ENCODE measurements at places on chromosomes 5 and 9. TPM values are rescaled to one million over a fixed set of nuclear protein-coding genes. Genes with fewer than 3 reads are reported as not detected.

EXD3 gene
- total RNA-seq: 26.2 TPM

PTCD2 gene
- 7.7 TPM for total RNA-seq

ISL1 gene
- total RNA-seq: not detected

CCDC171 gene
- total RNA-seq: 5.6 TPM

GDA gene
- 1.8 TPM for total RNA-seq

EGFL7 gene
- total RNA-seq: 113 TPM

GRCh38 chr5:133859073-133859472 lies 109.4 kb downstream of the C5orf15 start:
- DNase-seq: no peak

DNA sequence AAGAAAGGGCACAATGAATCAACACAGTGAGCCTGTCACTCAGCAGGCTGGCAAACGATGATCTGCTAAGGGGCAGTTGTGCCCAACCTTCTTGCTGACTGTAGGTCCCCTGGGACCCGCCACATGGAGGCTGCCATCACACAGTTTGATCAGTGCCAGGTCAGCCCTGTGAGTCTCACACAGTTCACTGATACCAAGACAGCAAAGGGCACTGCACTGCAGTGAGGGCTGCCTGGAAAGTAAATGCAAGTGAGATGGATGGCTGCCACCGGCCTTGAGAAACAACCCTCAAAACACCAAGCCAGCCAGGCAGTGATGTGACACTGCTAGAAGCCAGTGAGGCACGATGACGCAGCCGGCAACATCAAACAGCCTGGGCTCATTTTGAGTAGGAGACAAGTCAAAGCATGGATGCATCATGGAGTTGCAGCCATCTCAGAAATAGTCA lies 30.3 kb downstream of the FOXD1 start:
- DNase-seq: no peak

DNA sequence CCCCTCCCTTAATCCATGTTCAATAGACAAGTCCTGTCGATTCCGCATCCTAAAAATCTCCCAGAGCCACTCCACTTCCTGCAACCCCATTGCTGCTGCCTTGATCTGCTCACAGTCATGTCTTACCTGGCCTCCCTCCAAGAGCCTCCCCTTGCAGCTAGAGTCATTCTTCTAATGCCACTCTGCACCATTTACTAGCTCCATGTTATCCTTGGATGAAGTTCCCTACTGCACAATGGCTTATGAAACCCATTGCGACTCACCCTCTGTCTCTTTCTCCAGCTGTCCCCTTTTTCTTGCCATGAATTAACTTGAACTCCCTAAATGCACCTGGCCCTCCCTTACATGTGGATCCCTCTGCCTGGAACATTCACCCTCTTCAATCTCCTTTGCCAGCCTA lies 39.5 kb downstream of the MEGF10 start:
- no peak for DNase-seq

Measured in ovary (tissue), 10 donors.